ENCODE measurements at places on chromosomes 6 and 20.

GRCh38 chr6:15342114-15342513 is 96.2 kb downstream of the JARID2 start:
- DNase-seq: no peak

DNA sequence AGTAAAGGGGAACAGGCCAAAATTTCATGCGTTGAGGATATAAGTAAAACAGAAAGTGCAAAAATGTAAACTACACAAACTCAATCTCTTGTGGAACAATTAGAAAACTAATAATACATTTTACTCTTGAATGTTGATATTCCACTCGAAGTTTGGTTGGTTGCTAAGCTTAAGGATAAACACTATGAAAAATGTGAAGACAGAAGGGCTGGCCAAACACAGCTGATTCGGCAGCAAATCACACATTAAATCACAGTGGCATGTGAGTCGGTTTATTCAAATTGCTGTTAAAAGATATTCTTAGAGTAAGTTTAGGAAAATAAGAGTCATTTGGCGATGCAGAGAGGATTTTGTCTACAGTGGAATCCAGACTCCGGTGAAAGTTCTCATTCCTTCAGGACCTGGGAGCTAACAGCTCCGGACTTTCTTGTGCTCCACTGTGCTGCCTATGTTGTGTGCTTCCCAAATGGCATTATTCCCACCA is 1.4 kb upstream of the EPM2A start:
- no peak for DNase-seq

DNA sequence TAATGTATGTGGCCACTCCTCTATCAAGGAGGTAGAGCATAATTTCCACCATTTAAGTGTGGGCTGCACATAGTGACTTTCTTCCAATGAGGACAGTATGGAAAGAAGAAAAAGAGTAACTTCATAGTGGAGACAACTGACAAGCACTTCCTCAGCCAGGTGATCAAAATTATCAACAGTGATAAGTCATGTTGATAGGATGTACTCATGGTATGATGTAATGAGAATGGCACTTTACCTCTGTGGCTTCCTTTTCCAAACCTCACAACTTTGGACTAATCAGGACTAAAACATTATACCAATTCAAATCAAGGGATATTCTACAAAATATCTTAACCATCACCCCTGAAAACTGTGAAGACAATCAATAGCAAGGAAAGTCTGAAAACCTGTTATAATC is 302.3 kb upstream of the CITED2 start:
- no peak for DNase-seq

DNA sequence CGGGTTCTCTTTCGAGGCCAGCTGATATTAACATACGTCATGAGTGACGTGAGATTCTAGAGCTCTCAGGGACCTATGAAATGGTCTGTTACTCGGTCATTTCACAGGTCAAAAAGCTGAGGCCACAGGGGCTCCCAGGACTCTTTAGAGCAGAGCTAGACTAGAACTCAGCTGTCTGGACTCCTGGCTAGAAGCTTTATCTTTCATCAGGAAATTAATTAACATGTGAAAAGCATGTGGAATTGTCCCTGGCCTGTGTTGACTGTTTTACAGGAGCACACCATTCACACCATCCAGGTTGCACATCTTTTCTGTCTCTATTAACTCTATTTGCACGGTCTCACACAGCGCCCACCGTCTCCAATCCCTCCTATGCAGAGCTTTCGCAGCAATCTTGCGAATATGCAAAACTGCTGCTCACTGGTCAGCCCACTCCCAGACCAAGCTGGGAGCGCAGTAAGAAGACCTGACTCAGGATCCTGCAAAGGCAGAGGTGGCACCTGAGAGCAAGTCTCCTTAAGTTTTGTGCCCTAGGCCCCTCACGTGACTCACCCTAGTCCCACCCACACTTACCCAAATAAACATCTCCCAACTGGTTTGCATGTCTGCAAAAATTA is 522.5 kb downstream of the CD83 start:
- DNase-seq: no peak

DNA sequence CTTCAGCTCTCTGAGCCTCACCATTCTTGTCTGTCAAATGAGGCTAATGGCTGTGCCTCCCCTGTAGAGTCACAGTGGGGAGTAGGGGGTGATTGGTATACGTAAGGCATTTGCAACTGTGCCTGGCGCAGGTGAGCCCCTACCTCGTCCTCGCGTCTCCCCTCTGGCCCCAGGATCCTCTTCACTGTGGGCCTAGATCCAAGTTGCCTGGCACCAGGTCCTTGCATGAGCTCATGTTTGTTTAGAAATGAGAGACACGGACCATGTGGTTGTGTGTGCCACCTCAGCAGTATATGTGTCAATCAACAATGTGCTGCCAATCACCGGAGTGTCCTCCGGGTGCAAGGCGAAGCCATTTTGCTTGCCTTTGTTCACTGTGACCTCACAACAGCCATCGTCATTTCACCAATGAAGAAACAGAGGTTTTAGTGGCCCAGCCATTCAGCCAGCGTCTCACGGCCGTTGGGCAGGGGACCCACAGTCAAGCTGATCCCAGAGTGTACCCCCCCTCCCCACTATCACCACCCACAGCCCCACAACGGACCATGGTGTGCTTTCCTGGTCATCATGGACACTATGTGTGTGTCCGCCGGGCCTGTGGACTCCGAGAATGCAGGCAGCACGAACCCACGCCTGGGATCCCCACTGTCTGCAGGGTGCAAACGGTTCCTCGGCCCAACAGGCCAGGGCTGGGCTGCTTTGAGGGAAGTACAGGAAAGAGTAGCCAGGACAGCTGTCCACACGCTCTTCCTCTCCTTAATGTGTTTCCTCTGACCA is 35.9 kb upstream of the STX16 start:
- DNase-seq: no peak

GRCh38 chr6:161128230-161128629 is 136.7 kb downstream of the MAP3K4 start:
- no peak for DNase-seq

DNA sequence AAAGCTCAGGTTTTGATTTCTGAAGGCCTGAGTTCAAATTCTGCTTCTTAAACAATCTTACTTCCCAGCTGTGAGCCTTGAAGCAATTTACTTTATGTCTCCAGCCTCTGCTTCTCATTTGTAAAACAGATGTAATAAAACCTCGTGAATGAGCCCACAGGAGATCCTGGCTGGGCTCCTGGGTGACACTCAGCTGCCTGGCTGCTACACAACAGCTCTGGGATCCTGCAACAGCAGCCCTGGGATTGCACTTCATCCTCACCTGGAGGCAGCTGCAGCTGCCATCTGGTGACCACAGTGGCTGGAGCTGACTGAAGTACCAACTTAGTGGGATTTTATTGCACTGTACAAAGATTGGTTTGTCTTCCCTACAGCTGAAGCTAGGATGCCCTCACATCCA is 98.6 kb downstream of the NDUFAF5 start:
- DNase-seq: no peak

- DNase-seq: no peak
These were observed 52.0 kb downstream of the JPH2 start for GRCh38 chr20:44135012-44135412.
